Right cardiac atrium (tissue), 5 donors: ENCODE measurements at places on chromosomes 7 and 10. TPM values are rescaled to one million over a fixed set of nuclear protein-coding genes. Genes with fewer than 3 reads are reported as not detected.

GRCh38 chr7:109354000-109354399 is 784.3 kb downstream of the DNAJB9 start:
- peak; percentile 4 for DNase-seq

- DNase-seq, result no peak
These were observed 115.5 kb downstream of the ITIH5 start for GRCh38 chr10:7551289-7551688.

GRCh38 chr10:106044503-106044902 is 1120.0 kb downstream of the SORCS1 start:
- DNase-seq, result no peak

DNA sequence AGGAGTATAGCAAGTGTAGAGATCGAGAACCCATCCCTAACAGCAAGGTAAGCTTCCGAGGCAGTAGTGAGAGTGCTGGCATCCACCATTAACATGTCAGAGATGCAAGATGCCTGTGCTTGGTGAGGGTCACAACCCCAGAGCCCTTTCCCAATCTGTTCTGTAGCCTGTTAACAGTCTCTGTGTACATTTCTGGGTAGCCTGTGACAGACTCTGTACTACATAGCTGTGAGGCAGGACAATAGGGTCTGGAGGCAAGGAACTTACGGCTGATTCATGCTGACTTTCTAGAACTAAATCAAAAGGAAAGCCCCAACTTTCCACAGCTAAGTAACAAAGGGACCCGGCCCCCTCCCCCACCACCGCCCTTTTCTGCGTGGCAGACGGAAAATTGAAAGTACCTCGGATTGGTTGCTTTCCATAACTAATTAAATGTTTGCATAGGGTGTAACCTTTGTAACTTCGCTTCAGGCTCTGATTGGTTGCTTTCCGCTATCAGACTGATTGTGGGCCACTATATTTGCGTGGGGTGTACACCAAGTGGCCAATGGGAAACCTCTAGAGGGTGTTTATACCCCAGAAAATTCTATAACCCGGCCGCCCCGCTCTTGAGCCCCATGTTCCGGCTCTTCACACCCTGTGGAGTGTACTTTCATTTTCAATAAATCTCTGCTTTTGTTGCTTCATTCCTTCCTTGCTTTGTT is 1.4 kb upstream of the TMEM168 start:
- DNase-seq, result no peak

DNA sequence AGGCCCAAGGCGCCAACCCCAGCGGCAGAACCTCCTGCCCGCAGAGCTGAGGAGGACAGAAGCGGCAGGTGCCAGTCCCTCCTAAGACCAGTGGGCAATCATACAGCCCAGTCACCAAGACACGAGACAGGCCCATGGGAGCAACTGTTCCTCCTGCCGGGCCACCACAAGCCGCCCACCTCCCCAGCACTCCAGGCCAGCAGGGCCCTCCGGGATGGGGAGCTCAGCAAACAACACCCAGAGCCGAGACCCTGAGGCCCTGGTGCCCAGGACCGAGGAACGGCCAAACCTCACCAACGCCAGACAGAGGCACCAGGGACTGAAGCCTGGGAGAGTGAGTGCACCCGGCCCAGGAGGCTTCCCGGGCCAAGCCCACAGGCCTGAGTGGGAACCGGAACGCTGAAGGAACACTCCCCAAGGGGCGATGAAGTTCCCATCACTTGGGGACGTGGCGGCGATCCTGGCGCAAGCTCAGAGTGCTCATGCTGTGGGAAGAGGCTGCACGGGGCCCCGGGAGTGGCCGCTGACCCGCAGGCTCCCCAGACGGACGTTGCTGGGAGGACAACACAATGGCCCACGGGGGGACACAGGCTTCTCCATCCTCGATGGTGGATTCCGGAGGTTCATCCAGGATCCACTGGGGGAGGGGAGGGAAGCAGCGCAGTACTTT is 35.1 kb downstream of the GPER1 start:
- peak; percentile 67 for DNase-seq

DNA sequence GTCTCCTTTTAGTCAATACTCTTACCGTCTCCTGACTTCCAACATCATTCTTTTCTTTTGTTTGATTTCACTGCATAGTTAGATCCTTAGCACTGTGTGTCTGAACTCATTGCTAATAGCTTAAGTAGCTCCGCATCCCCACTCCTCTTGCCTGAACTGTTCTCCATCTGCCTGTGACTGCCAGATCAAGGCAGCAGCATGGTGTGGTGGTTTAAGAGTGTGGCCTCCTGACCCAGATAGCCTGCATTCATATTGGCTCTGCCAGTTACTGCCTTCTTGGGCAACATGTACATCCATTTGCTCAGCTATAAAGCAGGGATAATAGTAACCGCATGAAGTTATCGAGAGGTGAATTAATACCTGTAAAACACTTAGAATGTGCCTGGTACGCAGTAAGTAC is 50.8 kb downstream of the SUFU start:
- DNase-seq, result no peak

GRCh38 chr7:29217113-29217512 is 22.5 kb downstream of the CHN2 start:
- DNase-seq, result no peak

DNA sequence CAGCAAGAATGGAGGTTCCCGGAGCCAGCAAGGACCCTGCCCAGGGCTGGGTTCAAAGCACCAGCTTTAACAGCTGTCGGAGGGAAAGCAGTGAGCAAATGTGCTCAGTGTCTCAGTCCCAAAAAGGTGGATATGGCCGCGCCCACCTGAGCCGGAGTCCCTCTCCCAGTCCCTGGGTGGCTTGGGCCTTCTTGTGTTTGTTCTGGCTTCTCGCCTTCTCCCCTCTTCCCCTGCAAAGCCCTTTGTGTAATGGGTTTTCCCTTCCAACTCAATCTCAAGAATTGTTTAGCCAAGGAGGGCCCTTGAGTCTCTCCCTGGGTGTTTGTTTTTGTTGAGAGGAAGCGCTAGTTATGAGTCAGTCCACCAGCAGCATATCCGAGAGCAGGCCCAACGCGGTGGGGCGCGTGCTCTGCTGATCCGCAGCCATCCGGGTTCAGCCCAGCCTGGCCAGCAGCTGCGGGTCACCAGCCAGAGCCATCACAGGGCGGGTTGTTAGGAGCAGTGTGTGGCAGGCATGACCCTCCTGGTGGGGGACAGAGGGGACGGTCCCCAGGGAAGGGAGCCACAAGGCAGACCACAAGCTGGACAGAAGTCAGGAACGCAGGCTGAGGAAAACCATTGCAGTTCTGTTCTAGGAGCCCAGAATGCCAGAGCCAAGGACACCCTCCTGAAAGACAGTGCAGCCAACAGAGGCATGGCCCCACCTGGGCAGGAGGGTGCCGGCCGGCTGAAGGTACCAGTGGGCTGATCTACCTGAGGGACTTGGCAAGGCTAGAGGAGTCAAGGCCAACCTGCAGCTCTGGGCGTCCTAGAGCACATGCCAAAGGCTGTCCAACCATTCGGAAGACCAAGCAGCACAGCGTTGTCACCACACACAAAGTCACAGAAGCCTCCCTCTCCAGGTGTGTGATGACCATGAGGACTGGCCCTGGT is 21.3 kb downstream of the CALML3 start:
- DNase-seq, result peak; percentile 88

- DNase-seq, result no peak
These were observed 1.1 kb upstream of the BNIP3 start for GRCh38 chr10:131982796-131983195.

- DNase-seq, result peak; percentile 66
These were observed 911 bp upstream of the HNRNPH3 start for GRCh38 chr10:68330852-68331454.

SUN3 gene
- polyA plus RNA-seq, result not detected

PTN gene
- polyA plus RNA-seq, result 51.0 TPM

NODAL gene
- polyA plus RNA-seq, result not detected
